ENCODE measurements at places on chromosomes 12 and 14. TPM values are rescaled to one million over a fixed set of nuclear protein-coding genes. Genes with fewer than 3 reads are reported as not detected.

DNA sequence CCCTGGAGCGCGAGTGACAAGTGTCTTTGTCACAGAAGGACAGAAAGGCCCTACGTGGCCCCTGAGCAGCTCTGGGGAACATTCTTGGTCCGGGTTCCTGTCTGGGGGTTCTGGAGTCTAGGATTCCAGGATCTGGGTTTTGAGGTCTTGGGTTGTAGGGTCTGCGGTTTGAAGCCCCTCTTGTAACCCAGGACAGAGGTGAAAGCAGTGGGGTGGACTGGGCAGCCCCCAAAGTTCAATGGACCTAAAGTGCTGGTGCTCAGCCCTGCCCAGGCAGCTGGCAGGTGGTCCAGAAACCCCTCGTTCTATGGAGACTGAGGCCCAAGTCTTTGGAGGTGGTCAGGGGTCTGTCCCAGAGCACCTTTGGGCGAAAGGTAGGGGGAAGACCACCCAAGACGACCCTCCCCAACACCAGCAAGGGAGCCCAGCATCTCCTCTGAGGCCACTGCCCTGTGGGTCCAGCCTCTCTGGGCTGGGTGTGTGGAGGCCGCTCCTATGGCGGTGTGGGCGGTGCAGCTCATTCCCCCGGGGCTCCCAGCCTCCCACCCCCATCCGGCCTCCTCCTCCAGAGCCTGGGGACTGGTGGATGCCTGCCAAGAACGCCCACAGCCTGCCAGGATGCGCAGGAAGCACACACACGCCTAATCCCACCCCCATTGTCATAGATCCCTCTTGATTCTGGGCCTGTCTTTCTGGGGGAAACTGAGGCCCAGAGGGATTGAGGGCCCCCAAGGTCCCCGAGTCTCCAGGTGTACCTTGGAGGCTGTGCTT is 30.2 kb upstream of the ANKRD9 start:
- DNase-seq: no peak

- no peak for DNase-seq
These were observed 338.8 kb upstream of the TMEM132C start for GRCh38 chr12:127928178-127928577.

DNA sequence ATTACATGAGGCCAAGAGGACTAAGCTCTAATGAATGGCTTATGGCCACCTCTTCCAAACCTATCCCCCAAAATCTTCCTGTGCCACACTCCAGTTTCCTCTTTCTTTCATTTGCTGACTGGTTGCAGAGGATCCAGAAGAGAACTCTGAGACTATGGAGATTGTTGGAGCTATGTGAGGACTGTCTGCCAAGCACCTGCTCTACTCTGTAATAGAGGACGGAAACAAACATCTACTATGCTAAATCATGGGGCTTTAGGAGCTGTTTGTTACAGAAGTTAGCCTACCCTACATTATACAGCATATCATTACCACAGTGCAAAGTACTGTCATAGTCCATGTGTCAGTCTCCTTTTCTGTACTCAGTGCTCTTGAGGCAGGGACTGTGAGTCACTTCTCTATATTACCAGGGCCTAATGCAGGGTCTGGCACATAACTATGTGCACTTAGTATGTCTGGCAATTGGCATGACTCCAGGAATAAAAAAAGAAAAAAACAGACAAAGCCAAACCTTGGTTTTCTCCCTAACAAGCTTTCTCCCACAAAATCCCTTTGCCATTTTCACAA is 95.1 kb downstream of the RPAP3 start:
- DNase-seq: no peak

GRCh38 chr12:27505109-27505508 is 18.9 kb upstream of the PPFIBP1 start:
- DNase-seq: no peak

DNA sequence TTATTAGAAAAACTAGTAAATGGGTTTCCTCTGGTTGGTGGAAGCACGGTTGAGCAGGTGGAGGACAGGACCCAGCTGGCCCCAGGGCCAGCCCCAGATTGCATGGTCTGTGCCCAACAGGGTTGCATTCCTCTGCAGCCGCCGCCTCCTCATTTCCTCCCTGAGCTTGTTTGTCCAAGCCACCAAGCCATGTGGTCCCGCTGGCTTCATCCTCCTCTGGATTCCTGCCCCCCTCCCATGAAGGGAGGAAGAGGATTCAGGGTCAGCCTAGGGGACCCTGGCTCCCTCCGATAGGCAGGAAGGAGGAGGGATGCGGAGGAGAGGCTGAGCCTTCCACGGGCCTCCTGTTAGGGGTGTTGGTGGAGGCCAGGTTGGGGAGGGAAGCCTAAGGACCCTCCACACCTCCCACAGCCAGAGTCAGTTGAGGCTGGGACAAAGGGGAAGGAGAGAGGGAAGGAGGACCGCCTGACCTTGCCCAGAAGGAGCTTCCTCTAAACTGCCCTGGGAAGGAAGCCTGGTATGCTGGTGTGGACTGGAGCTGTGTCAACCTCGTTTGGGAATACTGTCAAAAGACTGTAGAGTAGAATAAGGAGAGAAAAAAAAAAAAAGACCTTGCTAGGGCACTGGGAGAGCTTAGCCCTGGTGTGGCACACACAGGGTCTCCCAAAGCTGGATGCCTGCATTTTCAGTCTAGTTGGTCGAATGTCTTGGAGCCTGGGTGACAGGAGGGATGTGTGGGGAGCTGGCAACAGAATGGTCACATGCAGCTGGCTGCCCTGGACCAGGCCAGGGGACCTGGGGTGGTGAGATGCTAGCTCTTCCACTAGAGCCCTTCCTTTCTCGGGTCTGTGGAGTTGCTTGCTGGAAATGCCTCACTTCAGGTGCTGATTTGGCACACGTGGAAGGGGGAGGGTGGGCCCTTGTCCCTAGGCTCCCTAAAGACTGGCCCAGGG is 42.4 kb downstream of the PLEKHG3 start:
- no peak for DNase-seq

GRCh38 chr12:1830981-1831963 is 10.9 kb downstream of the LRTM2 start:
- DNase-seq: no peak

DNA sequence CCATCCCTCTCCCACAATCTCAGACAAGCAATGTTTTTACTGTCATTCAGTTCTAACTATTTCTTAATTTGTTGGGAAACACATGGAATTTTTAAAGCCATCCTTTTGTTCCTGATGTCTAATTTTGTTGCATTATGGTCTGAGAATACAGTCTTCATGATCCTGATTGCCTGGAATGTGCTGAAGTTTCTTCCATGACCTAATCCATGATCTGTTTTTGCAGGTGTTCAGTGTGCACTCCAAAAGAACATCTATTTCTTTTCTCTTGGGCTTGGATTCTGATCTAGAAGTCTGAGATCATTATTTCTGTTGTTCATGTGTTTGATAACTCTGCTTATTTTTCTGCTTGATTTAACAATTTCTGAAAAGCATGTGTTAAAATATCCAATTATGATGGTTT is 43.2 kb upstream of the PHC1 start:
- DNase-seq: no peak

DNA sequence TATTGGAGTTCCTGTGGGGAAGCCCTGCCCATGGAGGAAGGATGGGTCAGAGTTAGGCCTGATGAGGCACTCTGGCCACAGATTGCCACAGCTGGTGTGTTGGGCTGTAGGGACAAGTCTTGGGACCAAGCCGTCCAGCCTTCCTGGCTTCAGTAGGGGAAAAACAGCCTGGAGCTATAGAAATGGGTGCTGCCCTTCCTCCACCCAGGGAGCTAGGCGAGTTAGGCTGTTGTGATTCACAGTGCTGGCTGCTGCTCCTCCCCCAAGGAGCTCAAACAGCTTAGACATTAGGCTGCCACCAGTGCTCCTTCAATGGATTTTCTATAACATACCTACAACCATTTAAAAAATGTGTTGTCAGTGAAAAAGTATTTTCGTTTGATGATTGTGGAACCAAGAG is 274.3 kb downstream of the RPL10L start:
- DNase-seq: no peak

GRCh38 chr12:117662620-117663395 is 301.4 kb upstream of the NOS1 start:
- DNase-seq: no peak

- no peak for DNase-seq
These were observed 16.1 kb downstream of the BTBD7 start for GRCh38 chr14:93316716-93317115.

DNA sequence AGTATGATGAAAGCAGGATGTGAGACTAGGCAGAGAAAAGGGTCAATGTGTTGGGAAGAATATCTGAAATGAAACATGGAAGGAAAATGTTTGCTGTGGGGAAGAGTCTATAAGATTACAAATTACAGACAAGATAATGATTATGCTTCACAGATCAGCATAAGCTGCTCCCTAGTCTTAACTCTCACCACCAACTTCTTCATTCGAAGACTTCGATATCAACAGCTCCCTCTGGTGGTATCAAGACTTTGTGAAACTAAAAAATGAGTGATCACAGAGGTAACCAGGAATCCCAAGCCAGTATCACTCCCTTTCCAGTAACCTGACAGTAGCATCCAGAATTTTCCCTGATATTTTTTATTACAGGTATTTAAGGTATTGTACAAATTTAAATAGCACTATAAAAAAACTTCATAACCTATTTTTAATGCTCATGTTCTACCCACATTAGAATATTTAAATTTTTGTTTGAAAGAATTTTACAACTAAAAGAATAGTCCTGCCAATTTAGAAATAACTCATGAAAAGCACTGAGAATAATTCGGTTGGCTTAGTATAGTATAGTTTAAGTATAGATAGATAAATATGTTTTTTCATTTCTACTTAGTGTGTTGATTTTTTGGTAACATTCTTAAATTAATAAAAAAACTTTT is 84.4 kb downstream of the C2CD5 start:
- DNase-seq: no peak

GRCh38 chr14:32594766-32595165 is 265.7 kb downstream of the AKAP6 start:
- DNase-seq: no peak

DNA sequence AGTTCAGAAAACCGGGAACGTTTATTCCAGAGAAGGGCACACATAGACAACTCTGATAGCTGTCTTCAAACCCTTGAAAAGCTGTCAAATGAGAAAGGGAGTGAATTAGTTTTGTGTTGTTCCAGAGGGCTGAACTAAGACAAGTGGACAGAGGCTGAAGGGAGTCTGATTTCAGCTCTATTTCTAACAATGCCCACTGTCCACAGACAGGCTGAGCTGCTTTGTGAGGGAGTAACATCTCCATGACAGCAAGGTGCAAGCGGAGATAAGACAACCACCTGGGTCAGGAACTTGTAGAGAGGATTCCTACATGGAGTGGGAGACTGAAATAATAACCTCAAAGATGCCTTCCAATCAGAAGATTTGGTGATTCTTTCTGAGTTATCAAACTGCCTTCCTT is 25.6 kb upstream of the PARP11 start:
- no peak for DNase-seq

GRCh38 chr12:6476489-6476888 is 6.0 kb upstream of the VAMP1 start:
- DNase-seq: no peak

- DNase-seq: no peak
These were observed 74.6 kb upstream of the TMTC1 start for GRCh38 chr12:29858270-29858786.

DNA sequence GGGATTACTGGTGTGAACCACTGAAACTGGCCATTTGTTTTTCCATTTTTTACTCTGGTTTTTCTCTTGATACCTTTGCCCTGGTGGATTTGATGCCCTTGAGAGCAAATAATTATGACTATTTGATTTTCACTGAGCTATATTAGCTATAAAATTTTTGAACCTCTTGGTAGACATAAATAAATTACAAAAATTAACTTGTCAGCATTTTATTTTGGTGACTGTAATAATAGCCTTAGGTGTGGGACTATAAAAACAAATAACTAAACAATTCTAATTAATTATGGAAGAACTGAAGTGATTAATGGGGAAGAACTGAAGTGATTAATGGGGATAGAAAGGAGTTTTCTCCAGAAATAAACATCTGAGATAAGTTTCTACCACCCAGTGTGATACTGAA is 62.7 kb downstream of the CAND1 start:
- DNase-seq: no peak

Gene PIGH
- total RNA-seq: 21.9 TPM

Gene SERPINA6
- total RNA-seq: not detected

All from activated B cell treated with CpG ODN at 0.5 μM for 24 hours (primary cell).